ENCODE measurements at places on chromosomes 12 and 14.

DNA sequence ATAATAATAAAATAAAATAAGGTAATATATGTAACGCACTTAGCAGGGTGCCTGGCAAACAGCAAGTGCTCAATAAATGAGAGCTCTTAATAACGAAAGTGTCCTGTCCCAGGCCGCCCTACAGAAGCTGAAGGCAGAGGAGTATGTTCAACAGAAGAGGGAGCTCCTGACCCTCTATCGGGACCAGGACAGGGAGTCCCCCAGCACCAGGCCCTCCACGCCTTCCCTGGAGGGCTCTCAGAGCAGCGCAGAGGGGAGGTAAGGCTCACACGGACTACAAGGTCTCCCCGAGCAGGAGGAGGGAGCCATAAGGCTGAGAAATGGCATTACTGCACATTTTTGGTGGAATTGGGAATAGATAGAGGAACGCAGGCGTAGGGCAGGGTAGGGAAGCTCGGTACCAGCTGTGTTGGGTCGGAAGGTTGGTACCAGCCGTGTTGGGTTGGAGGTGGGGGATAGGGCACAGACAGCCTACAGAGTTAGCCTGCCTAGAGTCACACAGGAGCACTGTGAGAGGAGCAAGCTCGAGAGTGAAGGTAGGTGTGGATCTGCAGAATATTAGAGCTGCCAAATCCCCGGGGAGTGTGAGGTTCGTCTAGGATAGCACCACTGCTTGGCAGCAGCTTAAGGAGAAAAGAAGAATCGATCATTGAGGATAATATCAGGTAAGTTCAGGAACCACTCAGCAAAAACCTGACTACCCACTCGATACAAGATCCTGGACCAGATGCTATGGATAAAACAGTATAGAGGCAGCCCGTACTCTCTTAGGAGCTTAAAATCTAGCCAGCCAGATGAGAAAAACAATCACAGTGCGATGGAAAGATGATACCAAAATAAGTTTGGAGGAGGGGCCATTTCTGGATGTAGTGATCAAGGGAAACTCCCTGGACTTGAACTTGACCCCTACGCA, 15.3 kb downstream of the TNFRSF1A start:
- peak; percentile 81 for DNase-seq

GRCh38 chr14:19918553-19919264, 1.7 kb upstream of the OR4K5 start:
- DNase-seq: no peak

DNA sequence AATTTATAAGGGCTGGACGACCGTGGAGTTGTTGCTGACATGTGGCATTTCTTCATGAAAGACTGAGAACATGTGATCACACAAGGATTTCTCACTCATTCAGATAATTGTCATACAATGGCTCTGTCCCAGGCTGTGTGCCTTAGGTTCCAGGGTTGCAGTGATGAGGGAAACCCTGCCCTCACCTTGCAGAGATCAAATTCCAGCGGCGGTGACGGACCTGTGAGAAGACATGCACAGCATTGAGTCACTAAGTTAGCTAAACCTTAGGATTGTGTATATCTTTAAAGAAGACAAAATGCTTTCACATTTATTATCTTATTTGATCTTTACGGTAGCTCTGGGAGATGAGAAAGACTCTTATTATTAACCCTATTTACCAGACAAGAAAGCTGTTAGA, 1029.1 kb downstream of the BCL11B start:
- DNase-seq: no peak

GRCh38 chr12:2531371-2531770, 263.4 kb upstream of the FKBP4 start:
- no peak for DNase-seq

GRCh38 chr14:68449561-68450181, 343.2 kb downstream of the ZFP36L1 start:
- DNase-seq: no peak

GRCh38 chr14:98082833-98083232, 1189.2 kb downstream of the BCL11B start:
- no peak for DNase-seq

DNA sequence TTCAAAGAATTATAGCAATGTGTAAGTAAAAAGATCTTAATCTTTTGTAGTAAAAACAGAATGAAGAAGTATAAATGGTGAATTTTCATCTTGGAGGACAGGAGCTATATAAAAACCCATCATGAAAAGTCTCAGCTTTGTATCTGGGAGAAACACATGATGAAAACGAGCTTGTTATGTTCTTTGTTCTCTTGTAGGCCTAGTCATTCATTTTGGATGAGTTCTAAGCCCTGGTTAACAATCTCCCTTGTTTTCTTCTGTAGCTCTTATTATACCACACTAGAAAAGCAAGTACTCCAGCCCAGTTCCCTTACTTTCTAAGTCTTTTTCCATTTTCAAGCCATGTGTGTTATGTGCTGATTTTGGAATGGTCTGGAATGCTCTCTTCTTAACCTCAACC, 463.5 kb upstream of the RGS6 start:
- DNase-seq: no peak

- peak; percentile 9 for DNase-seq
Measured at GRCh38 chr12:85951823-85952222, 77.7 kb downstream of the NTS start.

DNA sequence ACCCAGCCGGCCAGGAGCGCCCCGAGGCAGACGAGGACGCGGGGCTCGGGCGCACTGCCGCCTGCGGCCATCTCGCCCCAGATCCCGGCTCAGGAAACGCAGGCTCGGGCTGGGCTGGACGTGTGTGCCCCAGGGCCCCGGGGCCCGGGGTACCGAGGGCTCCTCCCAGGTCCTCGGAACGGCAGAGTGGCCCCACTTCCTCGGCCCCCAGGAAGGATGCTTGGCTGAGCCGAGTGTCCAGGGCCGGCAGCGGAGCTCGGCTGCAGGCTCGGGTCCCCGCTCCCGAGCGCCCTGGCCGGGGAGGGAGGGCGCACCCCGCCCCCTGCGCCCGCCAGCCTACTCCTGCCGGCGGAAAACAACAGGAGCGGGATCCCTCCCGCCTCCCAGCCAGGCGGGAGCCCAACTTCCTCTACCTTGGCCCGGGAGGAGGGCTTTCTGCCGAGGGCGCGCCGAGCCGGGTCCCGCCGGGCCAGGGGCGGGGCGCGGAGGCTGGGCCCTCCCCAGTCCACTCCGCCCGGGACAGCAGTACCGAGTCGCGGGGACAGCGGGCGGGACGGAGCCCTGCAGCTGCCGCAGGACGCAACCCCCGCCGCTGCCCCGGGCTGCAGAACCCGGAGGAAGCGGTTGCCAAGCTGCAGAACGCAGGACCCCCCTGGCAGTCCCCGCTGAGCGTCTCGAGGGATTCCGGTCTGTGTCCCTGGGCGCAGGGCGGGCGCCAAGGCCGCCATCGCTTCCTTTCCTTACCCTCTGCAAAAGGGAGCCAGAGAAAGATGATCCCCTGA, at the start of gene VSIG10:
TSS of gene VSIG10 (minus strand) at position 411 of the 782 bp plus-strand sequence. CDS start at position 71, 340 bp downstream.
- peak; percentile 80 for DNase-seq

DNA sequence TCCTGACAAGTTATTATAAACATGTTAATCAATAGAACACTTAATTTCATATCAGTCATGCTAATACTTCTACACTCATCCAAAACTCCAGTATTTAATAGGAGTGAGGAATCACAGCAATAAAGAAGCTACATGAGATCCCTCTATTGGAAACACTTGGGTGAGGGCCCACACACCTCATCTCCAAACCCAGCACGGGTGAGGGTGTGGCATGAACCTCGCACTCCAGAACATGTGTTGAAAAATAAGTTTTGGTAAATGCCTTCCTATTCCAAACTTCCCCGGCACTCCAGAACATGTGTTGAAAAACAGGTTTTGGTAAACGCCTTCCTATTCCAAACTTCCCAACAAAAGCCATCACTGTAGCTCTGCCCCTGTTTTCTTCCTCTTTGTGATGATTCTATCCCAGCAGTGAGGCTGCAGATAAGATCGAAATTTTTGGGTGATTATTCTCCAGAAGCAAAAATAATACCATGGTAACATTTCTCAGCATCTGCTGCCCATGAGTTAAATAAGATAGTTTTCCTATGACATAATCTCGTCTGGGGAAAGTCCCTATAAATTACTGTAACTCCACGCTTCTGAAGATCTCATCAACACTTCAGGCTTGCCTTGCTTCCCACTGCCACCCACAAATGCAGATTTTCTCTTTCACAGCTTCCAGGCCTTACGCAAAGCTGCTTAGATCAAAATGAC, 24.4 kb upstream of the PTPRB start:
- no peak for DNase-seq

- DNase-seq: no peak
Measured at GRCh38 chr12:48542300-48542928, 17.0 kb downstream of the OR8S1 start.

DNA sequence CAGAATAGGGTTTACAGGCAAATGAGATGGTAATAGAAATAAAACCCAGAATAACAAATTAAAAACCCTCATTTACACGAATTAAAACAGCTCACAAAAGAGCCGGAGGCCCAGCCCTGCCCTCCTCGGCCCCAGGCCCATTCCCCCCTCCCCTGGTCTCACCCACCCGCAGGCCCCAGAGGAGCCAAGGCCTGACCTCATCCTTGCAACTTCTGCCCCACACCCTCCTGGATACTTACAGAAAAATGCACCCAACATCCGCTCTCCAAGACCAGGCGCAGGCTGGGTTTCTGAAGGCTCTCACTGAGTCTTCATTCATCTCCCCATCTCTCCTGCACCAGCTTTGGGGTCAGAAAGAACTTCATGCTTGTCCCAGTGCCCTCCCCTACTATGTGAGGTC, 16.2 kb upstream of the VSX2 start:
- no peak for DNase-seq

DNA sequence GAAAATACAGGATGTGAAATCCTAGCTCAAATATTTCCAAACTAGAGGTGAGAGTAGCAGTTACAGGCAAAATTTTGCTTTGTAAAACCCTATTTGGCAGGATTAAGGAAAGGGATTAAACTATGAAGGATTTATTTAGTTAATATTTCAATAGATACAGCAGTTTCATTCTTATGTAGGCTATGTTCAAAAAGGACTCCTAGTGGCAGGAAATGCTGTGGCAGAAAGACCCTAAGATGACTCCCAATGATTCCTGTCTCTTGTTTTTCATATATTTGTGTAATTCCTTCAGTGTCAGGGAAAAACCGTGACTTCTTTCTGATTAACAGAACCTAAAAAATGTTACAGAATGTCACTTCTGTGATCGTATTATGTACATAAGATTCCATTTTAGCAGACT, 299.5 kb upstream of the RPL10L start:
- DNase-seq: no peak

DNA sequence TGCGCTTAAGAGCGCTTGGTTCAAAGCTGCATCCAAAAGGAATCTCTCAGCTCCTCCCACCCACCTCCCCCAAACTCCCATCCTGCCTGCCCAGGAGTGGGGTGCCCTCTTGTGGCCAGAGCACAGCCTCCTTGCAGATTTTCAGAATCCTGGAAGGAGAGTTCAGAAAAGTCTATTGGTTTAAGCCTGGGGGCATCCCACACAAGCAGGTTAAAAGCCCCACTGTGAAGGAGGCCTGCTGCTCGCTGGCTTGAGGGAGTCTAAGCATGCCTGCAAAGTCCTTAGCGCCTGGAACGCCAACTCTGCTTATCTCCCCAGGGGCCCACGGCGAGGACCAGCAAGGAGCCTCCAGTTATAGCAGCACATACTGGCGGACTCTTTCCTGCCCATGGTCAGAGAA, 297.1 kb downstream of the KSR2 start:
- DNase-seq: no peak

DNA sequence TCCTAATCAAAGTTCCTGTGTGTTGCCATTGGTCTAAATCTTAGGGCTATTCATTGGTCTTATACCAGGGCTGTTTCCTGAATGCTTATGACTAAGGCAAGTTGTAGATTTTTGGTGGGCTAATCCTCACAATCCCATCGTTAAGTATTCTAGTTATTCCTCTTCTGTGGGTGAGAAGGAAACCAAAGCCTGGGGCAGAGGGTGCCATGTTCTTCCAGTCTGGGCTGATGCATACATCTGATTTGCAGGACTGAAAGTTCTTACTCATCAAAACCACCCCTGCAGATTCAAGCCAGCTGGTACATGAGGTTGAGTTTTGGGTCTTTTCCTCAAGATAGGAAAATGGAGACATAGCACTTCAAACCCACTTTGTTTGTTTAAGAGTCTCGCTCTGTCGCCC, 25.7 kb downstream of the PPP1CC start:
- DNase-seq: no peak

- no peak for DNase-seq
Measured at GRCh38 chr12:6167327-6168280, 32.6 kb upstream of the CD9 start.

GRCh38 chr12:94329366-94329765, 130.3 kb downstream of the CEP83 start:
- no peak for DNase-seq

DNA sequence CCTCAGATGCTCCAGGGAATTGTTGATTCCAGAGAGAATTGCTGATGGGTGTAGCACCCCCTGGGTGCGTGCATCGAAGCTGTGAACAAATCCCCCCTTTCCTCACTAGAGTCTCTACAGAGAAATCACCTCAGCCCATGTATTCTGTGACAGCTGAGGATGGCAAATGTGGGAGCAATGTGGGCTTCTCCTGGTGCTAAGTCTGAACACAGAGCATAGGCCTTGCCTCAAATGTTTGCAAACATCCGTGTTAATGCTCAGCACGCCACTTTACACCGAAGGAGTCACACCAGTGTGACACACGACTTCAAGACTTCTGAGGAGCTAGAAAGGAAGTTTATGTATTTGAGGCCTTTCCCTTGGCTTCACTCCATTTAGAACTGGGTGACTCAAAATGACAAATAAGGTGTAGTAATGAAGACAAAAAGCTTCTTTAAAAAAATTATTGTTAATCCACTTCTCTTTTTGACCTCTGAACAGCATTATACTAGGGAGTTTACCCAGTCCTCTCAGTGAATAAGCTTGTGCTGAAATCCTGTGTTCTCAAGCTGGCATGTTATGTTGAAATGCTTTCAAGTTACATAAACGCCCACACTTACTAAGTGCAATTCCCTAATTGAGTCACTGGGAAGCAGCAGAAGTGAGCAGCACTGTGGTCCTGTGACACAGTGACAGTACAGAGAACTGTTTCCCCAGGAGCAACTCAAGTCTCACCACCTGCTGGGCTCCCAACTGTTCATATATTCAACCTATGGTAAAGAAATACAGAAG, 92.9 kb downstream of the FAR2 start:
- DNase-seq: peak; percentile 55

- no peak for DNase-seq
Measured at GRCh38 chr12:4133636-4134447, 139.7 kb upstream of the CCND2 start.
